ENCODE measurements at places on chromosomes 13 and 19.

- no peak for DNase-seq
These were observed 129.9 kb downstream of the GPC6 start for GRCh38 chr13:93356469-93356868.

- DNase-seq: no peak
These were observed 14.9 kb upstream of the RPL21 start for GRCh38 chr13:27236478-27236877.

DNA sequence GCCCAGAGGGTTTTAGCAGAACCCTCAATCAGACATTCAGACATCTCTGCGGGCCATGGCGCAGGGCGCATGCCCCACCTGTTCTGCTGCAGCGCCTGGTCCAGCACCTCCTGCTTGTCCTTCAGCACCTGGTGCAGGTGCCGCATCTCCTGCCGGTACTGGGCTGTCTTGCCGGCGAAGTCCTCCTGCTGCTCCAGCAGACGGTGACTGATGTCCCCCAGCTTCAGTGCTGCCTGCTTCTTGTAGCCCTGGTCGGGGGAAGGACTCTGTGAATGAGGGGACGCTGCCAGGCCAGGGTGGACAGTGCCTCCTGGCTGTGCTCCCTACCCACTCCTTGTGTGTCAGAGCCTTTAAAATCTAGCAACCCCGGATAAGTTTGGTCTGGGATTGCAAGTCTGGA, 12.2 kb upstream of the SLC7A9 start:
- no peak for DNase-seq

GRCh38 chr13:110323172-110323891, 16.2 kb downstream of the COL4A2 start:
- DNase-seq: no peak

- DNase-seq: no peak
These were observed 174.5 kb downstream of the KCTD12 start for GRCh38 chr13:76711550-76712182.

- no peak for DNase-seq
These were observed 3.8 kb downstream of the DMRTC2 start for GRCh38 chr19:41848666-41849065.

DNA sequence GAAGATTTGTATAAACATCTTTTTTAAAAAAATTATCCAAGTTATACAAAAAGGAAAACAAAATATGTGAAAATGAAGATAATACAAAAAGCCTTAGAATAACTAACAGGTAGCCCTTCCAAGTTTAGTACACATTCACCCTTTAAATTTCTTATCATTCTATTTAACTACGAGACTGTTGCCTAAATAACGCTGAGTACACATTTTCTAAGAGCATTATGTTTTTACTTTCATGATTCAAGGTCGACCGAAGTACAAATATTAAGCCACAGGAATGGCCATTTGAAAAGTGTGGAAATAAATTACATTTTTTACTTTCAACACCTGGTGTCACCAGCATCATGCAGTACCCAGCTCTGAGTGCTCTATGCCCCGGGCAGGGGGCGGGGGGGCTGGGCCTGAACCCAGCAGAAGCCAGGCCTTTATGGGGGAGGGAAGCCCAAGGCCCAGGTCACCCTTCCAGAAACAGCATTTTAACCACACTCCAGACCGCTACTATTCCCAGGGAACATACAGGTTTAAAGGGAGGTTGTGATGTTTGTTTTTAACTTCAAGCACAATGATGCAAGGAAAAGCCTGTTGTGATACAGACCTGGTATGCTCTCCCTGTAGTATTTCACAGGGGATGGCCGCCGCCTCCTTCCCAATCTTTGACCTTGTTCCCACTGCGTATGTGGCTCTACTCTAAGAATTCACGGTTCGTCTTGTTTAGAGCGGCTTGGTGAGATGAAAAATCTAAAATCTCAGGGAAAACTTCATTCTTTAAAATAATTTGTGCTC, 24.0 kb downstream of the GGACT start:
- no peak for DNase-seq

- DNase-seq: no peak
These were observed 9.7 kb downstream of the IGSF23 start for GRCh38 chr19:44623080-44623479.

GRCh38 chr13:96809366-96810096, 184.7 kb downstream of the OXGR1 start:
- DNase-seq: no peak

GRCh38 chr19:46256855-46257254, 27.3 kb downstream of the IGFL1 start:
- no peak for DNase-seq

DNA sequence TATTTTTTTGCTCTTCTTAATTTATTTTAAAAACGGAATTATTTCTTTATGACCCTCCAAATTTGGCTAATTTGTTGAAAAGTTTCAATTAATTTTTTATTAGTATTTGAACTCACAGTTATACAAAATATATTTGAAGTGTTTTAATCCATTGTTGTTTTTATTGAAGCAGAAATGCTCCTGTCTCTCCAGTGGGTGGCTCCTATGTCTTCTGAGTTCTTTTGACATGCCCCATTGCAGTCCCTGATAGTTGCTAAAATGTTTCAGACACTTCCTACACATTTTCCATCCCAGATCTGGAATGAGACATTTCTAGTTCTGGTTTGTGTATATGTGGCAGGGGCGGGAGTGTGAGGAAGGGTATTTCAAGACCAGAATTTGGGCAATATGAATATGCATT, 579.4 kb upstream of the PRR20A start:
- no peak for DNase-seq

DNA sequence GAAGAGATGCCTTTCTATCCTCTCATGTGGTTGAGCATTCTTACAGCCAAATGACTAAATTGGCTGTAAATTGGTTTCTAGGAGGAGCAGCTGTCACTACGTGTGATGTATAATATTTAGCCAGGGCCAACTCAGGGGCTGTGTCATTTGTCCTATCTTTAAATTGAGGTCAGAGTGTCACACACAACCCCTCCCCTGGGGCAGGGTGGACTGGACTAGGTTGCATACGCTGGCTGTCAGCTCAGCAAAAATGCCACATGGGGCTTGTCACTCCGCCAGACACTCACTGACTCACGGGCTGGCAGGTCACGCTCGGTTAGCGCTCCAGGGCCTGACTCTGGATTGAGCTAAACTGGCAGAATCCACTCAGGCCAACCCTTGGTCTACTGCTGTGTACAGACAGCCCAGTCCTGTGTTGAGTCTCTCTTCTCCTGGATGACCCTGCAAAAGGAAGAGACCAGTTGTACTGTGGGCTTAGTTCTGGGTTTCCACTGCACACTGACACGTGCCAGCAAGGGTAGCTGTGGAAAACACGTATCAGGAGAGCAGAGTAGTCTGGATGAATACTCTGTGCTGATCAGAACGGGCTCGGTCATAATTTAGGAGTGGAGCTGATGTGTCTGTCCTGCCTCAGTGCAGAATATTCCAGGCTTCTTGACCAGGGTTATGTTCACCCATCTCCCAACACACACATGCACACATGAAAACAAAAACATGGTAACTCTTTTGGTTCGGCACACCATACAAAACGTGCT, 29.1 kb downstream of the SHISA2 start:
- DNase-seq: no peak
